HL-60 (cell line): ENCODE measurements at places on chromosomes 4 and X.

DNA sequence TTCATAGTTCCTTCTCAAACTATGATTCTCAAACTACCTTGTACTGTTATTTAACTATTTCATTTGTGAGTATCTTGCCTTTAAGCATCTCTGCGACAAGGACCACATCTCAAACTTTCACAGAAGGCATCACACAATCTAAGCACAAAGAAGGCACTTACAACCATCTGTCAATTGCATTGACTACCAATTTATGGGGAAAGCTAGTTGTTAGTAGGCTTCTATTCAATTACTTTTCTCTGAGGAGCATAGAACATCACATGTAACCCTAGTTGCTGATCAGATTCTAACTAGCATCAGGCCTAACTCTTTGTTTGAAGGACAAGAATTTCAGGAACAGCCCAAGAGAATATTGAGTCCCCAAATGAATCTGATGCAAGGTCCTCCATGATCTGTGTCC lies 74.9 kb downstream of the GPC3 start:
- no peak for DNase-seq

DNA sequence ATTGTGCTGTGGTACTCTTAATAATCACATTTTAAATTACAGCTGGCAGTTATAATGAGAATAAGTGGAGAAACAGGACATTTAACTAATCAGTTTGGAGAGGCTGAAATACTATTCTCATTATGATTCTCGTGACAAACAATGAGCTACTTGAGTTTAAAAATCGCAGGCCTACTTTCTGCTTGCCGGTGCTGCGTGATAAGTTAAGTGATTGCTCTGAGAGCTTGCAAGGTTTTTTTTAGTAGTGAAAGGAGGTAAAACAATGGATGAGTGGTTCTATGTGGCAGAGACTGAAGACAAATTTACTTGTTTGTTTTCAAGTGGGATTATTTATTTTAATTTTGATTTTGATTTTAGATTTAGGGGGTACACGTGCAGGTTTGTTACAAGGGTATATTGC lies 114.0 kb downstream of the RAPGEF2 start:
- DNase-seq: no peak

GRCh38 chr4:7411896-7412553 lies 22.7 kb downstream of the PSAPL1 start:
- no peak for DNase-seq

GRCh38 chr4:36549252-36549651 lies 267.8 kb downstream of the DTHD1 start:
- DNase-seq: no peak

- no peak for DNase-seq
These were observed 33.7 kb upstream of the RP2 start for GRCh38 chrX:46803140-46803539.

- no peak for DNase-seq
These were observed 31.8 kb upstream of the MTM1 start for GRCh38 chrX:150536455-150537116.

DNA sequence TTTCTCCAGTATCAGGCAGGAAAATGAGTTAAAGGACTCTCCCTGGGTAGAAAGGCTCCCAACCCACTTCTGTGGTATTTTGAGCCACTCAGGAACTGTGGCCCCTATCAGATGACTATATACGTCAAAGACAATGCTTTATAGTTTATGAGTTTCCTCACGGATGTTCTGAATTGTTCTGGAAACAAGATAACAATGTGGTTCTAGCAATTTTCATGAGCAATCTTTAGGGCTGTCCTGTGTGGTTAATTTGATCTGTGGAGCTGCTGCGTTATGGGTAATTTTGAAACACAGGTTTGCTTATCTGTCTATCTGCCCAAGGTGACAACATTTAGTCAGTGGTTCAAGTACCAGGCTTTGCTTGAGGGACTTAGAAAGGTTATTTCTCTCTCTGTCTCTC lies 46.7 kb upstream of the IL2 start:
- DNase-seq: no peak

DNA sequence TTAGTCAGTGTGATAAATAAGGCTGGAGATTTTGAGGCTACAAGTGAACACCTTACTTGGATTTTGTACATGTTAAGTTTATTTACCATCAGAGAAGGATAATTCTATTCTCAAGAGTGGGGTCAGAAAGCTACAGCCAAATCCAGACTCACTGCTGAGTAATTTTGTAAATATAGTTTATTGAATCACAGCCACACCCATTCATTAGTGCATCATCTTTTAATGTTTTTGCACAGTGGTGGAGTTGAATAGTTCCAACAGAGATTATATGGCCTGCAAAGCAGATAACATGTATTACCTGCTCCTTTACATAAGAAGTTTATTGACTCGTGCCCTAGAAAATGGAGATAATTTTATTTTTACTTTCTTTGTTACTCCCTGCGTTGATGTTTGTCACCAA lies 60.4 kb downstream of the PCDH18 start:
- no peak for DNase-seq

- no peak for DNase-seq
These were observed 2358.0 kb downstream of the ARAP2 start for GRCh38 chr4:33886356-33886755.

DNA sequence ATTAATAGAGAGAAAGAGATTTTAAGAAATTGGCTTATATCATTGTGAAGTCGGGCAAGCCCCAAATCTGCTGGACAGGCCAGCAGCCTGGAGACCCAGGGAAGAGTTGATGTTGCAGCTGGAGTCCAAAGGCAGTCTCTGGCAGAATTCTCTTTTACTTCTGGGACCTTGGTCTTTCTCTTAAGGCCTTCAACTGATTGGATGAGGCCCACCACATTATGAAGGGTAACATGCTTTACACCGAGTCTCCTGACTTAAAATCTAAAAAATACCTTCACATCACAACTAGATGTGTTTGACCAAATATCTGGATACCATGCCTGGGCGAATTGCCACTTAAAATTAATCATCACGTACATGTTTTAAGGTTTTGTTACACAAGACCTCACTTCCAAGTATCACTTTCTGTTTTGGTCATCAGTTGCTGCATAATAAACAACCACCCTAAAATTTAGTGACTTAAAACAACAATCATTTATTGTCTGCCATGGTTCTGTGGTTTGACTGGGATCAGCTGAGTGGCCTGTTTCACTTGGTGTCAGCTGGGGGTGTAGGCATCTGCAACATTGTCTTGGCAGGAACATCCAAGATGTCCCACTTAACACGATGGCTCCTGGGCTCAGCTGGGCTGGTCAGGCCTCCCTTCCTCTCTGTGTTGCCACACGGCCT lies 3.4 kb downstream of the CD38 start:
- DNase-seq: no peak

- no peak for DNase-seq
These were observed 32.2 kb downstream of the NFKB1 start for GRCh38 chr4:102533348-102533747.

GRCh38 chr4:102139932-102140331 lies 205.3 kb downstream of the SLC39A8 start:
- DNase-seq: no peak

- DNase-seq: no peak
These were observed 89.0 kb upstream of the SHISA3 start for GRCh38 chr4:42308247-42308646.

GRCh38 chrX:123408821-123409737 lies 225.0 kb downstream of the GRIA3 start:
- DNase-seq: no peak

- no peak for DNase-seq
These were observed 92.3 kb downstream of the PRDM5 start for GRCh38 chr4:120830204-120830603.

GRCh38 chr4:147546349-147546748 lies 65.5 kb downstream of the EDNRA start:
- DNase-seq: no peak

DNA sequence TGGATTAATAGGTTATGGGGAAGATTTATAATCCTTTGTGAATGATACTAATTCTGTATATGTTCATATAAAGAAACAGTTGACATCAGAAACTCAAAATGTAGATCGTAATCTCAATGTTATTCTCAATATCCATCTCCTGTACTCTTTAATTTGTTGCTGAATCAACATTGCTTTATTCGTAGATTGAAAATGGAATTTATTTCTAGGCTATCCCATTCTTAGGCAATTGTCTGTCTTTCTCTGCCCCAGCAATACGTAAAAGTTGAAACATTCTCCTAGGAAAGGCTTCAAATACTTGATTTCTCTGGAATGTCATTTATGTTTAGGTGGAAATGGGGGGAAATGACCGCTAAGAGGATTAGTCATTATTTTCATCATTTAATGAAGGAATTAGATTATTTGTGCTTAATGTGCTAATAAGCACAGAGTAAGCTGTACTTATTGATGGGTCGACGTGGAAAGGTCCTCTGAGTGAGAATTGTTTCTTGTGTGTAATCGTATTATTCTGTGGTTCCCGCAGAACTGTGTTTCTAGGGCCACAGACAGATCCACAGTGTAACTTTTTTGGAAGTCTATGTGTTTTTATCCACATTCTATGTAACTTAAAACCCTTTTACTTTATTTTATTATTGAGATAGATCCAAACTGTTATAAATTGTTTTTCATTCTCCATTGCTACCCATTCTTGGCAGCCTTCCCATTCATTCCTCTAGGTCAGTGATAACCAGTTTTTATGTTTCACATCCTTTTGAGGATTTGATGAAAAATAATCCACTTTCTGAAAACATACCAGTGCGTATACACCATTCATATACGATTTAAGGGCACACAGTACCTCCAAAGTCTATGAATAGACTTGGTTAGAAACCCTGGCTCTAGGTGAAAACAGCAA lies 262.9 kb downstream of the ARHGAP10 start:
- no peak for DNase-seq

DNA sequence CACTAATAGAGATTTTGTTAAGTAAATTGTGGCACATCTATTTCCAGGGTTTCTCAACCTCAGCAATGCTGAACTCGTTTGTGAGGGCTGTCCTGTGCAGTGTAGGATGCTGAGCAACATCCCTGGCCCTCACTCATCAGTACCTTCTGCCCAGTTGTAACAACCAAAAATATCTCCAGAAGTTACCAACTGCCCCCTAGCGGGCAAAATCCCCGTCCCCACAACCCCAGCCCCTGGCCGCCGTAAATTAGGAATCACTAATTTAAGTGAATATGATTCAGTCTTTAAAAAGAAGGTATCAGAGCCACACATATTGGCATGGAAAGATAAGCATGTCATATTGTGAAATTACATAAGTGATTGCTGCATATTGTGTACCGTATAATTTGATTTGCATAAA lies 123.4 kb downstream of the ASB9 start:
- no peak for DNase-seq

DNA sequence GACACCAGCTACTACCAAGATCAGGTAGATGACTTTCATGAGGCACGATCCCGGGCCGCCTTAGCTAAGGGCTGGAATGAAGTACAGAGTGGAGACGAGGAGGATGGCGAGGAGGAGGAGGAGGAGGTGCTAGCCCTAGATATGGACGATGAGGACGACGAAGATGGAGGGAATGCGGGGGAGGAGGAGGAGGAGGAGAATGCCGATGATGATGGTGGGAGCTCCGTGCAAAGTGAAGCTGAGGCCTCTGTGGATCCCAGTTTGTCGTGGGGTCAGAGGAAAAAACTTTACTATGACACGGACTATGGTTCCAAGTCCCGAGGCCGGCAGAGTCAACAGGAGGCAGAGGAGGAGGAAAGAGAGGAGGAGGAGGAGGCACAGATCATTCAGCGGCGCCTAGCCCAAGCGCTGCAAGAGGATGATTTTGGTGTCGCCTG lies 481 bp downstream of the UTP3 start:
- DNase-seq: no peak

DNA sequence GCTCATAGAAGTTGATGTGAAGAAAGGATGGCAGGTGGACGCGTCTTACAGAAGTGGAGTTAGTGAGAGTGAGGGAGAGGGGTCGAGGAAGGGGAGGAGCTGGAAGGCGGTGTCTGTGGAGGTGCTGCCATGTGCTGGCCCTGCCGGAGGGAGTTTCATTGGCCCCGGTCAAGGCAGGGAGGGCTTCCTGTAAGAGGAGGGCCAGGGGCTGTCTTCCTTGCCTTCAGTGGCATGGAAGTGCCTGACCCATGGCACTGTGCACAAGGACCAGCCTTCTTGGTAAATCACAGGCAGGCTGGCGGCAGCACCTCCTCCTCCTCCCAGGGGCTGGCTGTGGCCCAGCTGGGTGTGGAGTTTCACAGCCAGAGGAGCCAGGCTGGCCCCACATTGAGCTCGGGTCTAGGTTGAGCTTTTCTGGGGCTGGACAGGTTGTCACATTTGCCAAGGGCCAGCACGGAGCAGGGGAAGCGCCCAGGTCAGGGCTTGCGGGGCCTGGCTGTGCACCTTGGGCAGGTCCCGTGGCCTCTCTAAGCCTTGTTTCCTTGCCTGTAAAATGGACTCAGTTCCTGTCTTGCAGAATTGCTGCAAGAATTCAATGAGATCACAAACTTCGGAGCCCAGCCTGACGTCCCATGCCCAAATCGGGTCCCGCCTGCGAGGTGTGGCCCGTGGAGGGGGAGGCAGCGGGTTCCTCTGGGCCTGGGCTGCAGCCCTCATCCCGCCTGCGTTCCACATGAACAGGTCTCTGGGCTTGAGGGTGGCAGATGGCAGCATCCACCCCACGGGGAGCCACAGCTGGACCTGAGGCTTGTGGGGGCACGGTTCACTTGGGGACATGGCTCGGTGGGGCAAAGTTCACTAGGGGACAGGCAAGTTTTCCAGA lies 7.0 kb downstream of the HTRA3 start:
- DNase-seq: no peak

- no peak for DNase-seq
These were observed 43.0 kb downstream of the C4orf33 start for GRCh38 chr4:129138810-129139496.

- no peak for DNase-seq
These were observed 83.6 kb downstream of the CHM start for GRCh38 chrX:85963736-85964135.

DNA sequence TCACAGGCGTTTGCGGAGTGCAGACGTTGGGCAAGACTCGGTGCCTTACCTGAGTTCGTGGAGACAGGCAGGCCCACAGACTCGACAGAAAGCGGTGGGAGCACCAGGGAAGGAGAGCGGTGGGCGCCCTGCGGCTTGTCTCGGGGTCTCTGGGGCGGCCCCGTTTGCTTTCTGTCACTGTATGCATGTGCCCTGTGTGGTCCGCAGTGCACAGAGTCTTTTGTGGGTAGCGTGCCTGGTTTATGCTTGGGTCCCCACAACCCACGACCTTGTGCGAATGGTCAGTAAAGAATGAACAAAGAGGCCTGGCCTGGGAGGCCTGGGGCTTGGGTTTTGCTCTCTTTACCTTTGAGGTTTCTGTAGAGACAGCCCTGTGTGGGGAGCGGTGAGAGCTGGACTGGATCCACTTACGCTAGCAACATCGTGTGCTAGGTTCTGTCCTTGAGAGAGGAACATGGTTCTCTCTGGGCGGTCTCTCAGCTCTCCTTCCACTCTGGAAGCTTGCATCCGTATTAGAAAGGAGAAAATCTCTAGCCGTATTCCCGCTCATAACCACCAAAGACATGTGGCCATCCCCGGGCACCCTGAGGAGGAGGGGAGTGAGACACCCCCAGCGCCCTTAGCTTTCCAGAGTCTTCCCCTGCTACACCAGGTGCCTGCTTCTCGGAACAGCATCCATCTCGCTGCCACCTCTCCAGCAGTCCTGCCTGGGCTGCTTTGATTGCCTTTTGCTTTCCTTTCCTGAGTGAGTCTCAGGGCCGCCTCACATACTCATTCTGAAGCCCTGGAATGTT lies 1.2 kb downstream of the TADA2B start:
- no peak for DNase-seq

- DNase-seq: no peak
These were observed 194.6 kb upstream of the FTHL17 start for GRCh38 chrX:31266203-31267076.
